ENCODE measurements at places on chromosomes 7 and 10. TPM values are rescaled to one million over a fixed set of nuclear protein-coding genes. Genes with fewer than 3 reads are reported as not detected.

USP54 gene
- polyA plus RNA-seq: 0.04 TPM

MCM10 gene
- not detected for polyA plus RNA-seq

DNA sequence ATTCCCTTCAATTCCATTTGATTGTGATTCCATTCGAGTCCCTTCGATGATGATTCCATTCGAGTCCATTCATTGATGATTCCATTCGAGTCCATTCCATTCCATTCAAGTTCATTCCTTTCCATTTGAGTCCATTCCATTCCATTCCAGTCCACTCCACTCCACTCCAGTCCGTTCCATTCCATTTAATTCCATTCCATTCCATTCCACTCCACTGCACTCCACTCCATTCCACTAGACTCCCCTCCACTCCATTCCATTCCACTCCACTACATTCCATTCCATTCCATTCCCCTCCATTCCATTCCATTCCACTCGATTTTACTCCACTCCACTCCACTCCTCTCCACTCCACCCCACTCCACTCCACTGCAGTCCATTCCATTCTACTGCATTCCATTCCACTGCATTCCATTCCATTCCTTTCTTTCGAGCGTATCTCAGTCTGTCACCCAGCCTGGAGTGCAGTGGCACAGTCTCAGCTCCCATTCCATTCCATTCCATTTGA is 115.7 kb downstream of the ZNF92 start:
- DNase-seq: no peak

GRCh38 chr10:127690176-127690835 is 46.7 kb upstream of the FOXI2 start:
- DNase-seq: no peak

DNA sequence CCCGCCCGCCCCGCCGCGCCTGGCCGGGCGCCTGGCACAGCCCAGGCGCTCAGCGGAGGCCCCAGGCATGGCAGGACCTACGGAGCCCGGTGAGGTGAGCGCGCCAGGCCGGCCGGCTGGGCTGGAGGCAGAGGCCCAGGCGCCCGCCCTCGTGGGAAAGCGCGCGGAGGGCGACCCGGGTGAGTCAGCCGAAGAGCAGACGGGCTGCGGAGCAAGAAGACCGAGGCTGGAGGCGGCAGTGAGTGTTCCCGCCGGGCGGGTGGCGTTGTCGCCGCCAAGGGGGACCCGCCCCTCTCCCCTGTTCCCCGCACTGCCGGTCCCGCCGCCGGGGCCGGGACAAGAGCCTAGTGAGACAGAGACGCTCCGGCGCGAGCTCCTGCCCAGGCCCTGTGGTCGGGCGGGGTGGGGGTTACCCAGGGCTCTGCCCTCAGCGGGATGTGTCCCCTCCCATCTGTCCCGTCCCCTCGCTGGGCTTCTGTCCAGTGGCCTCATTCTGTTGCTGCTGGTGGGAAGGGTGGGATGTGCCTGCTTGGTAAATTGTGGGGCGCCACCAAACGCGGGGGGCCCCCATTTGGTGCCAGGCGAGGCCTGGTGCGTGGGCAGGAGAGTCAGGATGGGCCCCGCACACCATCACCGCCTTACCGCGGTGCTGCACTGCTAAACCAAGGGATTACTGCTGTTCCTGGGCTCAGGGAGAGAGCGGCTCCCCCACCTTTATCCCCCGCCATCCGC is 17.0 kb upstream of the NODAL start:
- no peak for DNase-seq

GRCh38 chr10:91931526-91932190 is 8.1 kb downstream of the BTAF1 start:
- no peak for DNase-seq

DNA sequence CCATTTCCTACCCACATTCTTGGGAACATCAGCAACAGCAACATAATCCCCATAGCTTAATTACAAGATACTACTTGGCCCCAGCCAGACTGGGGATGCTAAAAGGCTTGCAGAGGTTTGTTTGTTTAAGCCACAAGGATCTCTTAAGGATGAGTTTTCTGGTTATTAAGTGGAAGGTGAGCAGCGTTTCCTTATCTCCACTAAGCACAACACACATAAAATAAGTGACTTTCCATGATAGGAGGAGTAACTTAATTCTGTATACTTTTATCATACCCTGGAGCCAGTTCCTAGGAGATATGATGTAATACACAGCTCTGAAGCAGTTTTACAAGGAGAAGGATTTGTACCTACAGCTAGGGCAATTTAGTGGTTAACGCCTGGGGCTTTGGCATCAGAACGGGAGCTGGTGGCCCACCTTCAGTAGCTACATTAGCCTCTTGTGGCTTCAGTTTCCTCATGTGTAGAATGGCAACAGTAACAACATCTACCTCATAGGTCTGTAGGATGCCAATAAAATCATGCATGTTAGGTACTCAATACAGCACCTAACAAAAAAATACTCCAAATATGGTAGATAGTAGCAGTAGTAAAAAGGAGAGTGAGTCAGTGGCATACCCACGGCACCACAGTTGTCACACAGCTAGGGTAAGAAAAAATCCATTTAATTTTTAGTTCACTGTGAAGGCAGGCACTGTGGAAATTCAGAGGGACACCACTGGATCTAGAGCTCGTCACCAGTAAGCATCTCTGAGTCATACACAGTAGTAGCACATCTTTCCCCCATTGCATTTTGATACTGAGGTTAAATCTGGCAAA is 55.2 kb downstream of the DOCK4 start:
- no peak for DNase-seq

- DNase-seq: peak; percentile 36
These were observed 983 bp downstream of the FZD8 start for GRCh38 chr10:35640951-35641675.

DNA sequence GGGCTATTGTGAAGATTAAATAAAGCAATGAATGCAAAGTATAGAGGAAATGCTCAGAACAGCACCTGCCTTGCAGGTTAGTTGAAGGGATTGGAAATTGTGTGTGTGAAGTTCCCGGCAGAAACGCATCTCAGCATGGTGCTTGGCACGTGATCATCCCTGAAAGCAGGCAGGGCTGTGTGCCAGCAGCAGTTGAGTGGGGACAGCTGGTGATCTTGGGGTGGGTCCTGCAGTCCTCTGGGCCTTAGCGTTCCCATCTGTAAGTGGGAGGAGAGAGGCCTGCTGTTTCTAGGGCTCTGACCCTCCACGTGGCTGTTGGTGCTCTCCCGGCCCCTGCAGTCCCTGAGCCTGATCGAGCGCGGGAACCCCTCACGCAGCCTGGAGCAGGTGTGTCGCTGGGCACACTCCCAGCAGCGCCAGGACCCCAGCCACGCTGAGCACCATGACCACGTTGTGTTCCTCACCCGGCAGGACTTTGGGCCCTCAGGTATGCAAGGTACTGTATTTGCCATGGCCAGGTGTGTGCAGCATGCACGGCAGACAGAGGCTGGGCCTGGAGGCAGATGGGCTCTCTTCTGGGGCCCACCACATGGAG is 55.3 kb downstream of the TBATA start:
- no peak for DNase-seq
